ENCODE measurements at places on chromosomes 7 and 10.

GRCh38 chr10:121616291-121616690 is 18.0 kb upstream of the FGFR2 start:
- no peak for DNase-seq

DNA sequence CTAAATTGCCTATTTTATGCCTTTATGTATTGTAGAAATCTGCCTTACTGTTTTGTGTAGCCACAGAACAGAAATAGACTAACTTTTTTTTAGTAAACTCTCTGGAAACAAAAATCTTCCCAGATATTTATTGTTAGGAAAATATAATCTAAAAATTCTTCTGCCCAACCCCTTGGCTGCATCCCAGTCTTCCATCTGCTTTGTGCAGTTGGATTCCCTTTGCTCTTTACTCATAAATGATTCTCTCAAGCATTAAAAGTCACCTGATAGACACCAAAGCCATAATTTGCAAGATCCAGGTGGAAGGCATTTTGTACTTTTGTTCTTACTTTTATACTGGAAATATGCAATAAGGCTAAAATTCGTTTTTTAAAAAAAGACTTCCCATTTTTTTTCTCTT is 6.1 kb upstream of the CAV2 start:
- DNase-seq: no peak

- DNase-seq: no peak
Observed at GRCh38 chr10:122044713-122045112, 55.8 kb downstream of the TACC2 start.

GRCh38 chr10:128360783-128361182 is 234.6 kb upstream of the MKI67 start:
- DNase-seq: no peak

DNA sequence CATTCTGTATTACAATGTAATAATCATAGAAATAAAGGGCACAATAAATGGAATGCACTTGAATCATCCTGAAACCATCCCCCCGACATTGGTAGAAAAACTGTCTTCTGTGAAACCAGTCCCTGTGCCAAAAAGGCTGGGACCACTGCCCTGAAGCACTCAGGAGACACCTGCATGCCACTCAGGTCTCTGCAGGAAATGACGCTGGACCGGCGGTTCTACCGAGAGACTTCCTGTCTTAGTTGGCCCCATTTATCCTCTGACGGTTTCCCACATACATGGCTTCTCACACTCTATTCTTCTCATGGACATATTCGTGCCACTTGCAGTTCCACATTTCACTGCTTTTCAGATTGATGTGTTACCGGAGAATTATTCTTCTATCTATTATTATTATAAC is 617.5 kb downstream of the SDK1 start:
- DNase-seq: no peak

DNA sequence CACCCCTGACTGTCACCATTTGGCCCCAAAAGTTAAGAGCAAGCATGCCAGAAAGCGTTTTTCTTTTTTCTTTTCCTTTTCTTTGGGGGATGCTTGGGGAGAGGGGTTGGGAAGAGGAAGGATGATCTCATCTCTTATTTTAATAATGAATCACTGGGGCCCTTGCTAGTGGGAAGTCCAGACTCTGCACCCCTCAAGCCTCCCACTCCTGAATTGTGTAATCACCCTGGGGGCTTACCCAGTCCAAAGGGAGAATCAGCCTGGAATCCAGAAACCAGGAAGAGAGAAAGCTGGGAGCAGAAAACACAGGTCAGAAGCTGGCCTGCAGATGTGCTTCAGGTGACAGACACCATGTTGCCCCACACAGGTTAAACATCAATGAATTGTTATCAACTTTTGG is 14.7 kb upstream of the HABP2 start:
- DNase-seq: no peak

DNA sequence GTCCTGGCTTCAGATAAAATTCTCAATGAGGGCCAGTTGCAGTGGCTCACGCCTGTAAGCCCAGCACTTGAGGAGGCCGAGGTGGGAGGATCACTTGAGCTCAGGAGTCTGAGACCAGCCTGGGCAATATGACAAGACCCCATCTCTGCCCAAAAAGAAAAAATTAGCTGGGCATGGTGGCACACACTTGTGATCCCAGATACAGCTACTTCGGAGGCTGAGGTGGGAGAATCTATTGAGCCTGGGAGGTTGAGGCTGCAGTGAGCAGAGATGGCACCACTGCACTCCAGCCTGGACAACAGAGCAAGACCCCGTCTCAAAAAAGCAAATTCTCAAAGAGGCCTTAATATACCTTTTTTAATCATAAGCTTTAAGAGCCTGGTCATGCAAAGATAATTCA is 142.9 kb downstream of the CUX1 start:
- DNase-seq: no peak

DNA sequence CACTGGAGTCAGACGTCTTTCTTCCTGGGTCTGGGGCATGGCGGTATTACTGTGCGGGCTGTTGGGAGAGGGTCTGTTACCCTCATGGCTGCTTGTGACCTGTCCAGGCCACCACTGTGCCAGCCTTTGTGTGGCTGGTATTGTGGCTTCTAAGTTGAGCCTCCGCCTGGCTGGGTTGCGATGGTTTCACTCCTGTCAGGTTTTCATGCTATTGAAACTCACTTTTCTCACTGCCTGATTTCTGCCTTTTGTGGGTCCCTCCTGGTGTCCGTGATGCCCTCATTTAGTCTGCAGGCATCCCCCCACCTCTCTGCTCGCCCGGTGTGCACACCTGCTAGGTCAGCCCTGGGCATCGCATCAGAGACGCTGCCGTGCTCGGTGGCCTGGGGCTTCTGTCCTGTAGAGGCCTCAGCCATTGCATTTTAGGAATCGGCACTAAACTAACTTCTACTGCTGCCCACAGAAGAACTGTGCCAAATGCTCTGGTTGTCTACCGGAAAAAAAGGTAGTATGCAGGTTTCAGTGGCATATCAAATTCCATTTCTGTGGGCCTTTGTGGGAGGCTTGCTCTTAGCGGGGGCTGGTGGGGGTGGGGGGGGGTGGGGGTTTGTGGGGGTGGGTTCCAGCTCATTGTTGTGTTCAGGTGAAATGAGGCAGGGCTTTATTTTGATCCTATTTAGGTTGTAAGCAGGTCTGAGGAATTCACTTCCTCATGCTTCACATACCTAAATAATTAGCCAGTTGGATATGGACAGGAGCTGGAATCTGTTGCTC is 64.3 kb downstream of the MGMT start:
- no peak for DNase-seq

- no peak for DNase-seq
Observed at GRCh38 chr10:9547936-9548904, 1469.5 kb upstream of the CELF2 start.

GRCh38 chr7:43248553-43248952 is 136.1 kb downstream of the HECW1 start:
- DNase-seq: no peak

- no peak for DNase-seq
Observed at GRCh38 chr7:29005829-29006228, 47.7 kb upstream of the TRIL start.

- no peak for DNase-seq
Observed at GRCh38 chr10:51832652-51833383, 133.4 kb upstream of the CSTF2T start.

- DNase-seq: no peak
Observed at GRCh38 chr7:149529136-149529718, 31.6 kb upstream of the ZNF746 start.

DNA sequence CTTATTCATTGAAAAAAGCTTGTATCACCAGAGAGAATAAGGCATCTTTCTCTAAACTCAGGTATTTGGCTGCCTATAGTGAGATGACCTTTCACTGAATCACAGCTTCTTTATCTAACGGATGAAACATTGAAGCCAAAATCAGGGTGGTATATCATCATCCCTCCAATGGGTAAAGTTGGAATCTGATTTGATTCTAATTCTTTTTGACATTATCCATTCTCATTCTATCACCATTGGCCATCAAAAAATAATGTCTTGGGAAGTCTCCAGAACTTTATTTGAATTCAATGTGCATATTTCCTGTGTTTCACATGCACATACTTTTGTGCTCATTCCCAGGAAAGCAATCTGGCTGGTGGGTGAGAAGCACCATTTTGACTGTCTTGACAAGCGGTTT is 95.2 kb downstream of the PLPP4 start:
- no peak for DNase-seq

DNA sequence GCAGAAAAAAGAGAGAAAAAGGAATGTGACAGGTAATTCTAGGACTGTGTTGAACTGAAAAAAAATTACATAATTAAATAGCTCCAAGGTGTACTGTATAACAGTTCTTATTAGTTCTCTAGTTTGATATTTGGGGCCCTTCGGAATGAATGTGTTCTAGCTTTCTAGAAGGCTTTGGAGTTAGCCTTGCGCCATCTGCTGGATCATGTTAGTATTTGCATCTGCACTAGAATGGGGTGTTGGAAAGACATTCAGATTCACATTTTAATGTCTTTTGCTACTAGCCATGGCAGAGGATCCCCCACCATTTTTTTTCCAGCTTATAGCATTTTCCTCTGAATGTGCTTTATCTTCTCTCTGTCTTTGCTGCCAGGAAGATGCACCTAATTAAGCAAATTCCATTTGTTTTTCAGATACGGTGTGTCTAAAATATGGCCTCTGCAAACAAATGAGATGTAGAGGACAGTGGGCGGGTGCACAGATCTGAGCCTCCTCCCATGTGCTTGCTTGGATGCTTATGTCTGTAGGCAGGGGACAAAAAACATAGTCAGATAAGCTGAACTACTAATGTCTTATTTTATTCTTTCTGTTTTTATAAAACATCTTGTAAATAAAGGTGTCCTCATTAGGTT is 238.5 kb downstream of the PHF14 start:
- DNase-seq: peak; percentile 64

DNA sequence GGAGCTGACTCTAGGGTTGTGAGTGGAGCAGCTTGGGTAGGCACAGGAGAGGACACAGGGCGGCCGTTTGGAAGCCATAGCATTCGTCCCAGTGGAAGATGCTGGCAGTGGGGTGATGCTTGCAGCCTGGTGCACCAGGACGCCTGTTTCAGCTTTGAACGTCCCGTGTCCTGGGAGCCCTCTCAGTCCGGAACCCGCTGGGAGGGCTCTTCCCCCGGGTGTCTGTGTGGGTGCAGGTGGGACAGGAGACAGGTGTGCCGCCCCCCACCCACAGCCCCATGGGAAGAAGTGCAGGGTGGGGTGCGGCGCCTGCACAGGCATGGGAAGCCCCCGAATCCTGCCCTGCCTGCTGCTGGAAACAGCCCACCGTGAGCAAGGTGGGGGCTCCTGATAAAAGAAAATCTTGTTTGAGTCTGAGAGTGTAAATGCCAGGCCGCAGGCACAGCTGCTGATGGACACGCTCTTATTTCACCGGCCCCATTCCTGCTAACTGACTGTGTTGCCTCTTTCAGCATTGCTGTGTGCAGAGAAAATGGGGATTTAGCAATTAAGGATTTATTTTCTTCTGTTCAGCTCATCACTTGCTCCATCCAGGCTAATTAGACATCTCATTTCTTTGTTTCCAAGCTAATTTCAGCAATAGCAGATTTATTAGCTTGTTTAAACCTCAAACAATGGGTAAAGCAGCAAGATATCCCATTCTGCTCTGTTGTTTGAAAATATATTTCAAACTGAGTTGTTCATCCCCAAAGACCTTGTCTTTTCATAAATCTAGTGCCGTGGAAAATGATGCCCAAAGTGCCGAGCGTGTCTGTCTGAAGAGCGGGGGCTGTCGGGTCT is 54.9 kb upstream of the DPYSL4 start:
- no peak for DNase-seq

DNA sequence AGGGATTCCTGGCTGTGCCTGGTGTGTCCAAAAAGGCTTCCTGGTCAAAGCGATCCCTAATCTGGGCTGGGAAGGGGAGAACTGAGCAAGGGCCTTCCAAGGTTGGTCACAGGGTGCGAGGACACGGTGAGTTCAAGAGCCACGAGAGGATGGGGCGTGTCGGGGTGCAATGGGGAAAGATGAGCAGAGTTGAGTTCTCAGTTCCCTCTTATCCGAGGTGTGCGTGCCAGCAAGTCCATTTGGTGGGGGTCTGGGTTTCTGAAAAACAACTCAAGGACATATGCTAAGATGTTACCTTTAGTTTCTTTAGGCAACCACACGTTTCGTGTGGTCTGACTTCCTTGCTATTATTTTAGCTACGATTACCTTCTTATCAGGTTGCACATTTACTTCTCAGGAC is 1.3 kb downstream of the ZNF775 start:
- DNase-seq: no peak

DNA sequence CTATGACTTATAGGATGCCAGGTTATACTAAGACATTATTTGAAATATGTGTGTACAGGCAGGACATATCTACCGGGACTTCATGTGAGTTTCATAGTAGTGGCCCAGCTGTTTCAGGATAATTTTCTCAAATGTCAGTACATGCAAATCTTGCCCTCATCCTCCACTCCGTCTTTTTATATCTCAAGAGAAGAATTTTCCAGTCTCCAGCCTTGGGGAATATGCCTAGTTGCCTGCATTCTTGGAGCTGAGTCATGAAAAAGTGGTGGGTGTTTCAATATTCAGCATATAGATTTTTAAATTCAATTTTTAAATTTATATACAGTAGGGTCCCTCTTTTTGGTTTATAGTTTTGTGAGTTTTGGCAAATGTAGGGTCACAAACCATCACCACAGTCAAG is 236.7 kb downstream of the OTUD1 start:
- DNase-seq: no peak

DNA sequence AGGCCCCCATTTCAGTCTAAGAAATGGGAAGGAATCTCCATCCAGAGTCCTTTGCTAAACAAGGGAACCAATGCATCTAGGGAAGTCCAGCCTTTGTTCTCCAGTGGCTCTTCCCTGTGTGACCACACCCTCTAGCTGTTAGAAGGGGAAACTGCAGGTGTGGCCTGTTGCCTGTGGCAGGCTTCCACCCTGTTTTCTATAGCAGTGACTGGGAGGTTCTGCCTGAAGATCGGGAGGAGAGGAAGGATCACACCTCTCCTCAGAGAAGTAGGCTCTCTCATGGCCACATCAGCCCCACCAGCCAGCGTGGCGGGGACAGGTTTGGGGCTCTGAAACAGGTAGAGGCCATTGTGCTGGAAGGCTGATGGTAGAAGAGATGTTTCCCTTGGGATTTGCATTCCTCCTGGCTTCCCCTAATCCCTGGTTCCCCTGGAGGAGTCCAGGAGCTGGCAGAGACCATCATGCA is 47.7 kb upstream of the TRIM8 start:
- peak; percentile 66 for DNase-seq

GRCh38 chr10:77157248-77158019 is 480.2 kb downstream of the KCNMA1 start:
- DNase-seq: no peak

DNA sequence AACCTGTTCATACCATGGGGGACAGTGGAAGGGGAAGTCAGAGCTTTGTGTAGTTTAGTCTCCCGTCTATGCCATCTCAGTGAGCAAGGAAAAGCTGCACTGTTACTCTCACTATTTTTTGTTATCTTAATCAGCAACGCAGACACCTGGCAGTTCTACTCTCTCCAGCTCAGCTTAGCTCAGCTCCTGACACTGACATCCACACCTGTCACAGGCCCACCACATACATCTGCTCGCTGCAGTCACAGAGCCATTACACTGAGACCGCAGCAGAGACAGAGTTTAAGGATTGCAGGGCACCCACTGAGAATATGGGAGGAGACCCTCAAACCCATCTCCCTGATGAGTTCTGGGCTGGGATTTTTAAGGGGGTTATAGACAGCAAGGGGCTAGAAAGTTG is 257.3 kb upstream of the AKR1E2 start:
- no peak for DNase-seq

GRCh38 chr7:7595451-7595850 is 28.8 kb downstream of the MIOS start:
- DNase-seq: peak; percentile 46

All from KBM-7 (cell line).